ENCODE measurements at places on chromosomes 6 and 20.
A peak's percentile ranks its signal among the peaks of the same experiment; 100 is the strongest.

GRCh38 chr6:71599359-71599758, 287.0 kb upstream of the RIMS1 start:
- no peak for DNase-seq

- peak; percentile 71 for DNase-seq
These were observed 620 bp downstream of the HIVEP1 start for GRCh38 chr6:12012558-12013306.

DNA sequence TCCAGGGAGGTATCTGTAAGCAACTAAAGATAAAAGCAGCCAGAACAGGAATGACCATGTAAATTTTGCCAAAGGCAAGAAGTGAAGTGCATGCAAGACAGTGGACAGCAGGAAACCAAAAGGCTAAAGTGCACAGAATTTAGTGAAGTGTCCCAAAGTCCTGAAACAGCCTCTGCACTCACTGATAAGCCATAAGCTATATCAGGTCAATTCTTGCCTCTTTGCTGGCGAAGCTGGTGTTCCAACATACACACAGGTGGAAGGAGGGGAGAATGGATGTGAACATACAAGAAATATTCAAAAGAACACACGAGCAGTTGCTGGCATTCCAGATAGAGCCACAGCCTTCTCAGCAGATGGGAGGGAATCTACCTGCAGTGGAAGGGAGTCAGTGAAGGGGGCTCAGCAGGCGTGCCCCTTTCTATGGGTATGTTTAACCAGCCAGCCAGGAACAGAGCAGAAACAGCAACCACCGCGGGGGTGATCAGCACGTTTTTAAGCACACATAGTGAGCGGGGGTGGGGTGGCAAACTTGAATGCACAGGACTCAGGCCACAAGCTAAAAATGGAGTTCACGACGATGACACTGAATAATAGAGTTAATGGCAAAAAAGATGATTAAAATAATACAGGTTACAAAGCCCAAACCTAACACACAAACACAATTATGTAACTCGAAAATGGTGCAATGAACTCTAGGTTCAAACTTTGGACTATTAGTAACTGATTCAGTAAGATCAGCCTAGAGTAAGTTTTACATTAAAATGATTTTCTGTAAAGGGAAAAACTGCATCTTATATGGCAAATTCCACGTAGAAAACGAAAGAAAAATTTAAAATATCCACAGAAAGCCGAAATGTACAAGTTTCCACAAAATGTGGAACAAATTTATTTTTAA, 1.2 kb downstream of the ECI2 start:
- peak; percentile 24 for DNase-seq

GRCh38 chr20:58646703-58647102, 4.4 kb upstream of the STX16 start:
- no peak for DNase-seq

All from activated CD4-positive, alpha-beta memory T cell treated with anti-CD3 and anti-CD28 coated beads, Interleukin-2, amount 10 ng/mL, durations not matched to agents 7 days and 5 days (primary cell).